ENCODE measurements at places on chromosomes 5 and 9.

- DNase-seq, result no peak
Measured at GRCh38 chr5:158552241-158552640, 547.5 kb downstream of the EBF1 start.

GRCh38 chr5:116944183-116944582 lies 369.6 kb upstream of the SEMA6A start:
- DNase-seq, result no peak

- DNase-seq, result no peak
Measured at GRCh38 chr5:171647904-171648260, 137.7 kb upstream of the SMIM23 start.

- DNase-seq, result no peak
Measured at GRCh38 chr5:151221574-151221973, 2.3 kb downstream of the CCDC69 start.

- no peak for DNase-seq
Measured at GRCh38 chr5:133249593-133249992, 197.8 kb downstream of the HSPA4 start.

DNA sequence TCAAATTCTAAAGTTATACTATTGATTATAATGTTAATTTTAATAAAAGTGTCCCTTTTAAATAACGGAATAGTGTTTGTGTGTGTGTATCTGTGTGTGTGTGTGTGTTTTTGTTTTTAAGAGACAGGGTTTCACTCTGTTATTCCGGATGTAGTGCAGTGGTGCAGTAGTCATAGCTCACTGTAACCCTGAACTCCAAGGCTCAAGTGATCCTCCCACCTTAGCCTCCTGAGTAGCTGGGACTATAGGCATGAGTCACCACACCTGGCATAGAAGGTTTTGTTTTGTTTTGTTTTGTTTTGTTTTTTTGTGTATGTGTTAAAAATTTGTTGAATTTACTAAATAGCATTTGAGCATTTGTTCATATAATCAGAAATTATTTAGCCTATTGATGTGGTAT lies 64.6 kb downstream of the YTHDC2 start:
- DNase-seq, result no peak

DNA sequence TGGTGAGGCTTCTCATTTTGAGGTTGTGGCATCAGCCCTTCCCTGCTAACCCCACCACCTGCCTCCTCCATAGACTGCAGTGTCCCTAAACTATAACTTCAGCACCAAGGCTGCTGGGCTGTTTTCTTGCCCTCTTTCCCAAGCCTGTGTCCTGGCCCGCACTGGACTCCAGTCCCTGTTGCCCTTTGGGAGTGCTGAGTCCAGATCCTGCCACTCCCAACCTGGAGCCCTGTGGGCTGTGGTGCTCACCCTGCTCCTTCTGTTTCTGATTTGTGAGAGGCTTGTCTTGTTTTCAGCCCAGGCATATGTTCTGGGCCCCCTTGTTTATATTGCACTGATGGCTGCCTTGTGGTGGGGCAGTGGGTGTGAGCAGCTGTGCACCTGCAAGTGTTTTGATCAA lies 39.7 kb upstream of the RNU6ATAC start:
- no peak for DNase-seq

GRCh38 chr5:144202072-144202471 lies 31.4 kb downstream of the KCTD16 start:
- DNase-seq, result no peak

DNA sequence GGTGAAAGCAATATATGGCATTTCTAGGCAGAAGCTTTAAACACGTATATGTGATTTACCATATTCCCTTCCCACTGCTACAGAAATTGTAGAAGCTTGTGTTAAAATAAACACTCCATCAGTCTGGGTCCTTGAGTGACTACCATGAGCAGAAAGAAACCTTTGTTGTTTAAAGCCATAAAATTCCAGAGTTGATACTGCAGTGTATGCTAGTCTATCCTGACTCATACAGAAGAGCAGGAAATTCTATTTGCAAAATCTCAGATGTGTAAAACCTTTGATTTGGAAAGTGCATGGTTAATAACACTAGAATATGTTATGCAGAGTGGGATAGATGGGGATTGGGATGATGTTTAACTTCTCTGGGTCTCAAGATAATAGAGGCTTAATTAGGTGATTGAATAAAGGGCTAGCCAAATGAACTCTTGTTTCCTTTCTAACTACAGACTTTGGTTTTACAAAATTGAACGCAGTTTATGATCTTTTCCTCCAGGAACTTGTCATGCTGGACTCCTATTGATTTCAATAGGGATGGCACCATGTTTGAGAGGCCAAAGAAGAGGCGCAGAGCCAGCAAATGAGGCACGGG lies 282.7 kb upstream of the VLDLR start:
- no peak for DNase-seq

GRCh38 chr5:158414333-158414762 lies 555.4 kb upstream of the CLINT1 start:
- DNase-seq, result no peak

DNA sequence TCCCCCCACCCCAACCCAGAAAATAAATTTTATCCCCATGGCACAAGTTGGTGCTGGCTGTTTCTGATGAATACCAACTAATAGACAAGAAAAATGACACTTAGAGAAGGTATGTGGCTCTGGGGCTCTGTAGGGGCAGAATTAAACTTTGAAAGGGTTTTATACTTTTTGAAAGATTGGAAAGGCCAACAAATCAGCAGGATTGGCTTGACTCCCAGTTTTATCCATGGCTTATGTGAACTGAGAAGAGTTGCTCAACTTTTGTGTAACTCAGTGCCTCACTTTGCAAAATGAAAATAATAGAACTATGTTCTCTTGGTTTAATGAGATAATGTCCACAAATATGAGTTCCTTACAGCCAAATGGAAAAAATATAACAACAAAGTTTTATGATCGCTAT lies 288.9 kb upstream of the KIF2A start:
- DNase-seq, result no peak

DNA sequence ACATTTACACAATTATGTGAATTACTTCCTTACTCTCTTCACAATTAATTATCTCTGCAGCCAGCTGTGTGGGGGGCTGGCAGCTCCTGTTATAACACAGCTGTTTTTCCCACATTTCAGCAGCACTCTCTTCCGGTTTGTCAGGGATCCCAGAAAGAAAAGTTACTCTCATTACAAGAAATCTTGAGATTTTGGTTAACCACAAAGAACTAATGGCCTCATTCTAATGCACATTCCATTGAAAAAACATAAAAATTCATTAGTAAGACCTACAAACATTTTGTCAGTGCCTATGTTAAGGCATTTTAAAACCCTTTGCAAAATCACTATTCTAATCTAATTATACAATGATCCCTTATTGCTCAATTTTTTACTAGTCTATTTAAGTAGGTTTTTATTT lies 64.1 kb downstream of the PDE4D start:
- DNase-seq, result no peak

DNA sequence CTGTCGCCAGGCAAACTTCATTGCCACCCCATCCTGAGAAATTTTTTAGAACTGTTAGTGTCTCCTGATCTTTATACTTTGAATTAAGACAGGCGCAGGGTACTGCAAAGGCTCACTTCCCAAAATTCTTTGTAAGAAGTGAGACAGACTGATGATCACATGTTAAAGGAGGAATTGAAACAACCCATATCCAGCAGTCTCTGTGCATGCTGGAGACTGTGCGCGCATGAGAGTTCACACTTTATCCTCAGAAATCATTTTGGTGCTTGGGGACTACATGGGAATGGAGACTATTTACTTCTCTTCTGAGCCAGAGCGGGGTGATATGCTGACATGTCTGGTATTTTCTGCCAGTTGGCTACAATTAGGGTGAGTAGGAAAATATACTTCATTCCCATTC lies 91.2 kb downstream of the ZNF474 start:
- no peak for DNase-seq

DNA sequence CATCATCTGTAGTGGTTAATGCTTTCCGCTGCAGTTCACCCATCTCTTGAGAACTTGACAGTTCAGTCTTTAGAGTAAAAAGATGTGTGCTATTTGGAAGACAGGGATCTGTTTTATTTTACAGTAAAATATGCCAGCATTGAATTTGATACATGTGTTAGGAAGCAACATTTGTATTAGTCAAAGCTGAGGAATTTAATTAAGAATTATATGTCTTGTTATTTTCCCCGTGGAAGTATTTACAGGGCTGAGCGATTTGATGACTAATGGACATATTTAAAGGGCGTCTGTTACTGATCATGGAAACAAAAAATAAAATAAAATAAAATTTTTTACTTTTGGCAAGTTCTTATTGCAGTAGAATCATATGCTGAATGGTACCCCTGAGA lies 101.3 kb downstream of the PAM start:
- no peak for DNase-seq

DNA sequence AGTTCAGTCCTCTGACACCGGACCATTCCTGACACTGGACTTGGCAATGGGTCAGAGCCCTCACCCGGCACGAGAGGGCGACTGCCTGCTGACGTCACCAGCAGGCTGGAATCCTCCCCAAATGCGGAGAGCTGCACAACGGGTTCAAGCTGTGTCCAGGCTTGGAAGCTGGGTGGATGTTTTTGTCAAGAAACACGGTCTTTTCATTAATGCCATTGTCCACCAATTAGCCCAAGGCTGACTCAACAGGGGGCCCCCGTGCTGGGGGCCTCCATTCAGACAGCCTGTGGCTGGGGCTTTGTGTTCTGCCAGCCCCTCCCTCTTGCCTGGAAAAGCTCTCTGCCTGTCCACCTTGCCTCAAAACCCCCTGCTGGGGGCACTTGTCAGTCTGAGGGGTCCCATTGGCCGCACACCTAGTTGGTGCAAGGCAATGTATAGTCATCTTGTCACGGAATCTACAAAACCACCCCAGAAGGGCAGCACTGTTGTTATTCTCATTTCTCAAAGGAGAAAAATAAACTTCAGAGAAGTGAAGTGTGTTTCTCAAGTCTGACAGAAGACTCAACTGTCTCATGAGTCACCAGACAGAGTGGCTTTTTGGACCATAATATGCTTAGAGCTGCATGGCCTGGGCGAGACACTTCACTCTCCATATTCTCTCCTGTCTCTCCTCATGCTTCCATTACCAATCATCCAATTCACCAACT lies 24.6 kb downstream of the NDUFA8 start:
- DNase-seq, result no peak

DNA sequence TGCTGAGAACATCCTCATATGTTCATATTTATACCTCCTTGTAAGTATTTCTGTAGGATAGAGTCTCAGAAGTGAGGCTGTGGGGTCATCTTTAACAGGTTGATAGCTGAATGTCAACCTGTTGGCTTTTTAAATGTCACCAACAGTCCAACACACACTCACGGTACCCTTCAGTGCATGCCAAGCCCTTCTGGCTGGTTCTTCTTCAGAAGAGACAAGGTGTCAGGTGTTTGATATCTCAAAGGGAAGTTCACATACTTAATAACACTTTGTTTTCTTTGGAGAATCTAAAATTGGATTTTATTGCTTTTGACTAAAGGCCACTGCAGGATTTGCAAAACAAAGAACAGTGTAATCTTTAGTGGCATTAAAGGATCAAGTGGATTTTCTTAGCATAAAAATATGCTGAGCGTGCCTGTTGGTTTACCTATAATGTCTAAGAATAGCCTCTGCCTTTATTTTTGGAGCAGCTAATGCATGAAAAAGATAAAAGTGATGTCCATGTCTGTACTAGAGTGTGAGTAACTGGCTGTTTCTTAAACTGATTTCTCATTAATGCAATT lies 58.2 kb downstream of the RGS3 start:
- DNase-seq, result no peak

GRCh38 chr5:109784687-109785086 lies 95.0 kb downstream of the MAN2A1 start:
- DNase-seq, result no peak

GRCh38 chr5:57950616-57951228 lies 468.1 kb upstream of the ACTBL2 start:
- no peak for DNase-seq

DNA sequence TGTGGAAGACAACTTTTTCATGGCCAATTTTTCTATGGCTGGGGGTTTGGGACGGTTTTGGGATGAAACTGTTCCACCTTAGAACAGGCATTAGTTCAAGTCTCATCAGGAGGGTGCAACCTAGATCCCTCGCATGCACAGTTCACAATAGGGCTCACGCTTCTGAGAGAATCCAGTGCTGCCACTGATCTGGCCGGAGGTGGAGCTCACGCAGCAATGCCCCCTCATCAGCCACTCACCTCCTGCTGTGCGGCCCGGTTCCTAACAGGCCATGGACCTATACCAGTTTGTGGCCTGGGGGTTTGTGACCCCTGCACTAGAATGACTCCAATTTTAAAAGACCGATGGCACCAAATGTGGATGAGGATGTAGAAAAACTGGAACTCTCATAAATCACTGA lies 127.2 kb upstream of the IER5L start:
- DNase-seq, result peak; percentile 11

GRCh38 chr9:93297659-93298497 lies 113.9 kb downstream of the WNK2 start:
- no peak for DNase-seq

DNA sequence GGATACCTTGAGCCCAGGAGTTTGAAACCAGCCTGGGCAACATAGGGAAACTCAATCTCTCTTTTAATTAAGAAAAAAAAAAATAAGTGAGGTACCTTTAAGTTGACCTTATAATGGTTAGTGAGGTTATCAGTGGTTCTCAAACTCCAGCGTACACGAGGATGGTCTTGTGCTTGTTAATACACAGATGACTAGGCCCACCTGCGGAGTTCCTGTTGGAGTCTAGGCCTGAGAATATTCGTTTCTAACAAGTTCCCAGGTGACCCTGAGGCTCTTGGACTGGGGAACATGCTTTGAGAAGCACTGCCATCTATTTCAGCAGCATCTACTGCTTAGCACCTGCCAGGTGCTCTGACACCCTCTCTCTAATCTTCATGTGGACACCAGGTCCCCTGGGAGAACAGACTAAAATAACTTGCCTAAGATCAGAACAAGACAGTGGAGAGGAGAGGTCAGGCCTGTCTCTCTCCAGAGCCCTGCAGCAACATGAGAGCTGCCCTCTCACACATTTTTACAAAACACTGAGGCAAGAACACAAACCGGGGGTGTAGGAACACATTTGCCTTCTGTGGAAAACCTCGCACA lies 24.6 kb downstream of the TLE1 start:
- DNase-seq, result no peak

GRCh38 chr9:87292449-87293191 lies 205.0 kb upstream of the DAPK1 start:
- no peak for DNase-seq

- DNase-seq, result no peak
Measured at GRCh38 chr9:7161469-7161868, 403.7 kb downstream of the KDM4C start.

DNA sequence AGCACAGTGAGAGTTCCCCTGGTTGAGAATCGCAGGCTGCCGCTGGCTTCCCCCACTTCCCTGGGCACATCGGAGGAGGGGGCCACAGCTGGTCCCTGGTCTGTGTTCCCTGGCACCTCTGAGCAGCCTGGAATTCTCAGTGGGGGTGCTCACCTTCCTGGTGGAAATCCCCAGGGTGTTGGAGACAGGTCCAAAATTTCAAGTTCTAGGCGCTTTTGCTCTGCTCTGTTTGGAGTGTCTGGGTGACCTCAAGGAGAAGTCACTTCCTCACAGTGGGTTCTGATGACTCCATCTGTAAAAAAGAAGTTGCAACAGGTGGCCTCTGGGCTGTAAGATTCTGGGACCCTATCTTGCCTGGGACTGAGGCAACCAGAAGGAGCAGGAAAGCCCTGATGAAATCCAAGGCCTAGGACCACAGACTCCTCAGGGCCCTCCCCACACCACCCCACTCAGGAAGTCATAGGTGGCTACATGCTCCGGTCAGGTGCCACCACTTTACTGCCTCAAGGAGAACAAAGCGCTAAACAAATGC lies at the start of gene TRAF1:
Gene TRAF1, minus strand, starts transcription at position 400 of the 532 bp plus-strand sequence. CDS start 721 bp downstream, outside the sequence.
- peak; percentile 51 for DNase-seq

All from stimulated activated CD8-positive, alpha-beta memory T cell treated with anti-CD3 and anti-CD28 coated beads, Interleukin-4, amount 100 ng/mL, for 48 hours (primary cell).